Activated CD4-positive, CD25-positive, alpha-beta regulatory T cell treated with anti-CD3 and anti-CD28 coated beads, Interleukin-2, amount 50 U/mL, for 72 hours (primary cell): ENCODE measurements at places on chromosomes 7 and 10.
A peak's percentile ranks its signal among the peaks of the same experiment; 100 is the strongest.

DNA sequence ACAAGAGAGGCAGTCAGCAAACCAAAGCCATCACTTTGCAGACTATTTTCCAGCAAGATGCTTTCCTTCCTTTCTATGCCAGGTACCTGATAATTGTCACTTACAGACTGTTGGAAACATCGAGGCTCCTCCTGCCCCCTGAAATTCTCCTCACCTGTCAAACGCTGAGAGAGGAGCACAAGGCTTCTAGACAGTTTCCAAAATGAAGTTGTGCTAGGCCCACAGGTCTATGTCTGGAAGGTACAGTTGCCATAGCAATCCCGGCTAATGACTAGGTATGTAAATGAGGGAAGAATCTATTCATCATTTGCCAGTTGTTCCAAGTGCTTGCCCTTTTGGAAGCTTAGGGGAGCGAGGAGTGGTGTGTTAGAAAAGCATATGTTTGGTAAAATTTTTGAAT, 334.4 kb downstream of the CALN1 start:
- DNase-seq, result no peak

- peak; percentile 79 for DNase-seq
Measured at GRCh38 chr10:22436893-22437619, 91.8 kb downstream of the SPAG6 start.

DNA sequence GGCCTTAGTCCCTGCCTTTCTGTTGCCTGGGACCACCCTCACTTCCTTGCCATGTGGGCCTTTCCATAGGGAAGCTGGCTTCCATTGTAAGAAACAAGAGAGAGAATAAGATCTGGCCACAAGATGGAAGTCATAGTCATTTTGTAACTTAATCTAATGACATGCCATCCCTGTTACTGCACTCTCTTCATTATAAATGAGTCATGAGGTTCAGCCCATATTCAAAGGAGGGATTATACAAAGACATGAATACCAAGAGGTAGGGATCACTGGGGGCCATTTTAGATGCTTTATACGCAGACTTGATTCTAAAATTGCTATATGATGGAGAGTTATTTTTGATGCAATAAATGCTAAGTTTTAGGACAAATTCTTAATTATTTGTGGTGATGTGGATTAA, 75.2 kb upstream of the CELF2 start:
- DNase-seq, result no peak

DNA sequence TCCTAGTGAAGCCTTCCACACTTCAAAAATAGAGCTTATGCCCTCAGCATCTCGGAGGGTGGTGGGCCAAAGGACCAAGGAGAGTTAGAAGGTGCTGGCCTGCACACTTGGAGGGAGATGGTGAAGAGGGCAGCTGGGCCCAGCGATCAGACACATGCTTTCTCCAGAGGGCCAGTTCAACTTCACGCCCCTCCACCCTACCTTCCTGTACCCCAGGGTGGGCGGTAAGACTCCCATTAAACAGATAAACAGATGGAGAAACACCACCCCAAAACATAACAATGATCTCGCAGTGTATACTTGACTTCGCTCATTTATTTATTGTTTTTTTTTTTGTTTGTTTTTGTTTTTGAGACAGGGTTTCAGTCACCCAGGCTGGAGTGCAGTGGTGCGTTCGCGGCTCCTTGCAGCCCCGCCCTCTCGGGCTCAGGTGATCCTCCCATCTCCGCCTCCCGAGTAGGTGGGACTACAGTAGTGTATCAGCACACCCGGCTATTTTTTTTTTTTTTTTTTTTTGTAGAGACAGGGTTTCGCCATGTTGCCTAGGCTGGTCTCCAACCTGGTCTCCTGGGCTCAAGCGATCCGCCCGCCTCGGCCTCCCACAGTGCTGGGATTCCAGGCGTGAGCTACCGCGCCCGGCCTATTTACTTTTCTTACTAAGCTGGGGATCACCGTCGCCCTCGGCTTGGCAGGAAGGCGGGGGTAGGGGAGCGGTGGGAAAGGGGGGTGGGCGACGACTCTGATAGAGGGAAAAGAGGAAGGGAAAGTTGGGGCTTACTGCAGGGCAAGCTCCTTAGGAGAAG, 1.8 kb downstream of the C10orf95 start:
- DNase-seq, result peak; percentile 80

DNA sequence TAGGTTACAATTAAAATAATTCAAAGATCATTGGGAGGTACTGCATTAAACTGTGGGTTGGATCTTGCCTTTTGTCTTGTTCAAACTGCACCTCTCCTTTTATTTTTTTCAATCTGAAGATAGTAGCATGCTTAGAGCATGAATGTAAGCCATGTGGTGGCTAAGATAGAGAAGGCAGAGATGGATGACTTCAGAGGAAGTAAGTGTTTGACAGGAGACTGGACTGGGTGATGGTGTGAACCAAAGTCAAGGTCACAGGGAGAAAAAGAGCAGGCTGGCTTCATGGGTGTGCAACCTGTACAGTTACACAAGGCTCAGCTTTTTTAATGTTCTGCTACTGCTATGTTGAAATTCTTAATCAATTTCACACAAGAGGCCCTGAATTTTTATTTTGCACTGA, 85.6 kb downstream of the ZEB1 start:
- DNase-seq, result no peak

- DNase-seq, result no peak
Measured at GRCh38 chr7:12765431-12766100, 78.1 kb downstream of the ARL4A start.

- no peak for DNase-seq
Measured at GRCh38 chr7:155382802-155383171, 75.1 kb upstream of the EN2 start.

GRCh38 chr10:104122225-104123107, 495 bp downstream of the SFR1 start:
- no peak for DNase-seq

DNA sequence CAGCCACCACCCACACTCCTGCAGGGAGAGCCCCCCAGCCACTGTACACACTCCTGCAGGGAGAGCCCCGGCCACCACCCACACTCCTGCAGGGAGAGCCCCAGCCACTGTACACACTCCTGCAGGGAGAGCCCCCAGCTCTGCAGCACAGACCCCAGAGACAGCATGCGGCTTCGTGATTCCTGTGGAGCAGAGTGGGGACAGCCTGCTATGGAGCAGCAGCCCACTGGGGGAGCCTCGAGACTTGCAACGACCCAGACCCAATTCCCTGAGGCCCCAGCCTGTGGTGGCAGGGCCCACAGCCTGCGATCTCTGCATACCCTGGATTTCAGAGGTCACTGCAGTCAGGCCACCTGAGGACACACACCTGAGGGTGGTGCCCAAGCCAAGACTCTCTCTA, 523.1 kb downstream of the DNAJB6 start:
- DNase-seq, result no peak

GRCh38 chr10:36683421-36683820, 442.0 kb upstream of the ANKRD30A start:
- no peak for DNase-seq

DNA sequence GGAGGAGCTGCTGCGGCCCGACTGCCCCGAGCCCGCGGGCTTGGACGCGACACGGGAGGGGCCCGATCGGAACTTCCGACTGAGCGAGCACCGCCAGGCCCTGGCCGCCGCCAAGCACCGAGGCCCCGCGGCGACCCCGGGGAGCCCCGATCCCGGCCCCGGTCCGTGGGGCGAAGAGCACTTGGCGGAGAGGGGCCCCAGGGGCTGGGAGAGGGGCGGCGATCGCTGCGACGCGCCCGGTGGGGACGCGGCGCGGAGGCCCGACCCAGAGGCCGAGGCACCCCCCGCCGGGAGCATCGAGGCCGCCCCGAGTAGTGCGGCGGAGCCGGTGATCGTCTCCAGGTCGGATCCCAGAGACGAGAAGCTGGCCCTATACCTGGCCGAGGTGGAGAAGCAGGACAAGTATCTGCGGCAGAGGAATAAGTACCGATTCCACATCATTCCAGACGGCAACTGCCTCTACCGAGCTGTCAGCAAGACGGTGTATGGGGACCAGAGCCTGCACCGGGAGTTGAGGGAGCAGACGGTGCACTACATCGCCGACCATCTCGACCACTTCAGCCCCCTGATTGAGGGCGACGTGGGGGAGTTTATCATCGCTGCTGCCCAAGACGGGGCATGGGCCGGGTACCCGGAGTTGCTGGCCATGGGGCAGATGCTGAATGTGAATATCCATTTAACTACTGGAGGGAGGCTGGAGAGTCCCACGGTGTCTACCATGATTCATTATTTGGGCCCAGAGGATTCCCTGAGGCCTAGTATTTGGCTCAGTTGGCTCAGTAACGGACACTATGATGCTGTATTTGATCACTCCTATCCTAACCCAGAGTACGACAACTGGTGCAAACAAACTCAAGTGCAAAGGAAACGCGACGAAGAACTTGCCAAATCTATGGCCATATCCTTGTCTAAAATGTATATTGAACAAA, 1.4 kb downstream of the OTUD1 start:
- DNase-seq, result peak; percentile 62

- DNase-seq, result no peak
Measured at GRCh38 chr10:116521424-116522290, 24.1 kb upstream of the PNLIP start.

DNA sequence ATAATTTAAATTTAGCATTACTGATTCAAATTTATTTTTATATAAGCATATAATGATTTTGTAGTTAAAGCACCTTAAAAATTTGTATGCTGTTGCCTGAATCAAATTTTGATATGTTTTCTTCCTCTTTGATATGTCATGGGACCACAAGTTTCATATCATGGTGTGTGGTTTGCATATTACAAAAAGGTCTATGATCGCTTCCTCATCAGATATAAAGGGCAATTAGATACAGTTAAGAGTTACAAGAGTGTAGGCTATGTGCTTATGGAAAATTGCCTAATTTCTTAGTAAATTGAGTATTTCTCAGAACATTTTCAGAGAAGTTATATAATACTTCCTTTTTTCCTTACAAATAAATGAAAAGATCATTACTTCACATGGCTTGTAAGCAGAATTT, 22.2 kb downstream of the MRC1 start:
- no peak for DNase-seq

DNA sequence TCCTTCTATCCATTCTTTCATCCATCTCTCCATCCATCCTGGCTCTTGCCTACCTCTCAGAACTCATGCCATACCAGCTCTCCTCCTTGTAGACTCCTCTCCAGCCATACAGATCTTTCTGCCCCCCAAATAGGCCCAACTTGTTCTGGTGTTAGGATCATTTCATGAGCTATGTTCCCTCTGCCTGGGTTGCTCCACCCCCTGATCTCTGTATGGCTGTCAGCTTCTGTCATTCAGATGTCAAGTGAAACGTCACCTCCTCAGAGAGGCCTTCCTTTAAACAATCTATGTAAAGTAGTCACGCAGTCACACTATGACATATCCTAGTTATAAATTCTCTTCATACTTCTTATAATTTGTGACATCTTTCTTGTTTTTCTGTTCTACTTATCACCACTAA, 42.3 kb upstream of the PNLIPRP3 start:
- DNase-seq, result no peak

DNA sequence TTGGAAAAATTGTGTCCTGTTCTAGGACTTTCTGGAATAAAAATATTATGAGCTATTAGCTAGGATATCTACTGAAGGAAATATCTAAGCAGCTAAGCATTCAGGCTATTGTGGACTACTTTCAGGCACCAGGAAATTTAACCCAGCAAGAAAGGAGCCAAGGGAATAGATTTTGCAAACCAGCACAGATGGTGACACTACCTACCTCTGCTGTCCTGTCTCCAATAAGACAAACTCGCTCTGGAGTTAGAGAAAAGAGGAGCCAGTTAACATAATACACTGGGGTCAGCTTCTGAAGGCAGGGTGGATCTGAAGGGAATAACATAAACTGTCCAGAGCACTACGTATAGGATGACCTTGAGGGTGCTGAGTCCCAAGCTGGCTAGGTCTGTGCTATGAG, 223.7 kb upstream of the PRSS58 start:
- DNase-seq, result no peak

DNA sequence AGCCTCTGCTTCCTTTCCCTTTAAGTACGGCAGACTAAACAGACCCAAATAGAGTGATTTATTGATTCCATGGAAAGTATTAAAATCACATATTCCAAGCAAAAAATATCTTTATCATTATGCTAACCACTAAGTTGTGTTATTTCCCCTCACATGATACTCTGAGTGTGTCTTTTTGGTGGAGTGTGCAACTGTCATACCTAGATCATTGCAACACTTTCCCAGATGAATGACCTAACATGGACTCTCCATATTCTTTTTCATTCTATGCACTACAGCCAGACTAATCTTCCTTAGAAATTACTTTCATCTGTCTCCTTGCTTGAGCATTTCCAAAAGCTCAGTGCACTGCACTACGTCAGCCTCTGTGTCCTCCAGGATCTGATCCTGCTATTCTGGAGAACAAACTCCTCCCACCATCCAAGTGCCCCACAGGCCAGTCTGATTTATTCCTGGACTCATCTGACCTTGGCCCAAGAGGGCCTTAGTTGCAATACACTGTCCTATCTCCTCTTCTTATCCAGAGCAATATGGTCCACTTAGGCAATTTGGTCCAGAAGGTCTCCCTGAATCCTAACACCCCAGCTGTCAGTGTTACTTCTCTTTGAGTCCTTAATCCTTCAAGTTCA, 263.3 kb upstream of the KLF6 start:
- DNase-seq, result no peak

DNA sequence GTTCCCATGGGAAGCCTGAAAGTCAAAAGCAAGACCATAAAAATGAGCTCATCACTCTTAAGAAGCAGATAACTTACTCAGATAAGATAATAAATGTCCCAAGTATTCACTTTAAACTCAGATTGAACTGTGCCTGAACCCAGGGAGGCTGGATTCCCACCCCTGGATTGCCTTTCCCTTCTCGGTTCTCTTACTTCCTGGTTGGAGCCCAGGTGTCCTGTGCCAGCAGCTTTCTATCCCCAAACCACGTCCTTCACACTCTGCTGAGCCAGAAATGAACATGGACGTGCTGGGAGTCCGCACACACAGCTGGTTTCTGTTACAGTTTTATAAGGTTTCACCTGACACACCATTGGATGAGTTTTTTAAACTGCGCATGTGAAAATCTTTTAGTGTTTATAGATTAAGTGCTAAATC, 636.2 kb upstream of the IGFBP3 start:
- DNase-seq, result no peak

- DNase-seq, result no peak
Measured at GRCh38 chr10:121981346-121981745, 6.3 kb upstream of the NSMCE4A start.

GRCh38 chr7:126450269-126450671, 802.5 kb downstream of the GRM8 start:
- DNase-seq, result no peak

- DNase-seq, result no peak
Measured at GRCh38 chr7:101589052-101589451, 40.0 kb downstream of the MYL10 start.
